ENCODE measurements at places on chromosomes 16 and 17.

DNA sequence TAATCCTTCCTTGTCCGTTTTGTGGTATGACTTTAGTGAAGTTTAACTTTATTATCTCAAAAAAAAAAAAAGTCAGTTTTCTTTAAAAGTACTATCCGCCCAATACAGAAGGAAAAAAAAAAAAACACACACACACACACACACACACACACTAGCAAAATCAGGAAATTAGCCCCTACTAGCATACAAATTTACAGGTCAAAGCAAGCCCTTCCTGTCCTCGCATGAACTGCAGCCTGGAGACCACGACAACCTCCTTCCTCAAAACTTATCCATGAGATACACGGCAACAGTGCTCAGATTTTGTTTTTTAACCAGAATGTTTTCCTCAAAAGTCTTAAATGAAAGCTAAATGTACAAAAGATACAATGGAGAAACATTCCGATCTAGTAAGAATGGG is 16.2 kb downstream of the NCOR1 start:
- no peak for DNase-seq

- no peak for DNase-seq
Observed at GRCh38 chr16:51464996-51465395, 313.9 kb upstream of the SALL1 start.

GRCh38 chr16:12250578-12250977 is 274.0 kb downstream of the SNX29 start:
- no peak for DNase-seq

GRCh38 chr16:84511831-84512230 is 7.4 kb upstream of the MEAK7 start:
- DNase-seq, result no peak

DNA sequence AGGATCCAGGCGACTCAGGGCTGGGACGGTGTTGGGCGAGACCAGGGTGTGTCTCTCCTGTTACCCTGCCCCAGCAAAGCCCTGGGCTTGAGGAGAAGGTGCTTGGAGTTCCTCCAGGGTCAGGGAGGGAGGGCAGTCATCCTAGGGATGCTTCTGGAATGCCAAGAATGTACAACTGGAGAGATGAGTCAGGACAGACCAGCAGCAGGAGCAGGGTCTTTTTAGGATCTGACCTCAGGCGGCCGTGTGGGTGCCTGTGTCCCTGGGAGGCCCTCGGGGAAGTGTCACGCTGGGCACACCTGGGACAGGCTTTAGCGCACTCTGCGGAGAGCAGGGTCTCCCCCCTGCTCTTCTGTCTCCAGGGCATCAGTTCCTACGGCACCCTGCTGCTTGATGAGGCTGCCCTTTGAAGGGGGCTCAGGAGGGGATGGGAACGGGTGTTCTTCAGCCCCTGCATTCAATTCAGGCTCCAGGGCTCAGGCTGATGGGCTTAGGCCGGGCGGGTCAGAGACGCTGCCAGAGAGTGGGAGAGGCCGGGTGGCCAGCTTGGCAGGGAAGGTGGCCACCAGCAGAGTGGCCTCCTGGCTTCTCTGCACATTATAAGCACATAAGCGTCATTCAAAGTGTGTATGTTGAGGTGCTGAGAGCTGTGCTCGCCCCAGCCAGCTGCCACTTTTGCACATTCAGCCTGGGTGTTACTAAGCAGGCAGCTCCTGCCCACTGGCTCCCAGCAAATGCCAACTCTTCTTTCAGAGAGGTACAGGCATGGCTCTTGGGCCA is 8.4 kb upstream of the MTSS2 start:
- no peak for DNase-seq

- peak; percentile 32 for DNase-seq
Observed at GRCh38 chr16:25692742-25693508, 1.2 kb downstream of the HS3ST4 start.

- no peak for DNase-seq
Observed at GRCh38 chr17:75589919-75590303, 2.3 kb downstream of the MYO15B start.

- no peak for DNase-seq
Observed at GRCh38 chr17:59368218-59368857, 36.9 kb downstream of the YPEL2 start.

- DNase-seq, result no peak
Observed at GRCh38 chr16:27347930-27348685, 34.3 kb downstream of the IL4R start.
